Trophoblast cell (in vitro differentiated cells and primary cell): ENCODE measurements at places on chromosomes 6 and 20.

- no peak for DNase-seq
These were observed 101.9 kb downstream of the REV3L start for GRCh38 chr6:111381123-111381522.

GRCh38 chr6:10404799-10405512 lies 9.9 kb downstream of the TFAP2A start:
- no peak for DNase-seq

- no peak for DNase-seq
These were observed 4.6 kb downstream of the POU3F2 start for GRCh38 chr6:98838975-98839374.

- no peak for DNase-seq
These were observed 344.2 kb downstream of the RFPL4B start for GRCh38 chr6:112691289-112691688.

DNA sequence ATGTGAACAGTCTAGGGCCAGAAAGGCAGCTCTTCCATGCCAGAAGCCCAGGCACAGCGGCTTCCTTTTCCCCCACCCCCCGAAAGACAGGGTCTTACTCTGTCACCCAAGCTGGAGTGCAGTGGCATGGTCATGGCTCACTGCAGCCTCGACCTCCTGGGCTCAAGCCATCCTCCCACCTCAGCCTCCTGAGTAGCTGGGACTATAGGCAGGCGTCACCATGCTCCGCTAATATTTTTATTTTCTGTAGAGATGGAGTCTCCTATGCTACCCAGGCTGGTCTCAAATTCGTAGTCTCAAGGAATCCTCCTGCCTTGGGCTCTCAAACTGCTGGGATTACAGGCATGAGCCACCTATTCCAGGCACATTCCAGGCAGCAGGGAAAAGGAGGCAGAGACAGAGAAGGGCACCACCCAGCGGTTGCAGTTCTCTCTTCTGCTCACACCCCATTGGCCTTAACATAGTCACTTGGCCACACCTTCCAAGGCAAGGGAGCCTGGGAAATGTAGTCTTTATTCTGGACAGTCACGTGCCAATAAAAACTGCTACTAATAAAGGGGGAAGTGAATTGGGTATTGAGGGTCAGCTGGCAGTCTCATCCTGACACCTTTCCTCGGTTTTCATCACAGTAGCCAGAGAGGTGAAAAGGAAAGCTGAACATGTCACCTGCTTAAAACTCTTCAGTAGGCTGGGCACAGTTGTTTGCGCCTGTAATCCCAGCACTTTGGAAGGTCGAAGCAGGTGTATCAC lies 205.9 kb downstream of the ZMYND8 start:
- DNase-seq: peak; percentile 84

DNA sequence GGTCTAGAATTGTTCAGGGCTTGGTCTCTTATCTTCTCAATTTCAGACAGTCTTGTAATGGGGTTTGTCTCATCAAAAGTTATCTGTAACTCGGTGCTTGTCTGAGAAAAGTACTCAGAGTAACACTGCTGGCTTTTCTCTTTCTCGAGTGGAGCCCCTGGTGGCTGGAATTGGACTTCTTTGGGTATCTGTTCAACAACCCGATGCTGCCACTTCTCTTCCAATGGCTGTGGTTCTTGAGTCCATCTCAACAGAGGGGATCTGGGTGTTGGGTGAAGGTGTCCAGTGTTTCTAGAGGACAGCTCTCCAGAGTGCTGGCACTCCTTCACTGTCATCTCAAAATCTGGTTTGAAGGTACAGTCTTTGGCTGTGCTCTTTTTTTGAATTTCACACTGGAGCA lies 24.6 kb downstream of the DST start:
- no peak for DNase-seq

GRCh38 chr6:56996401-56996800 lies 41.5 kb downstream of the BEND6 start:
- DNase-seq: no peak

- DNase-seq: peak; percentile 90
These were observed 1.2 kb upstream of the MAFB start for GRCh38 chr20:40689943-40690835.

GRCh38 chr20:40286975-40287531 lies 402.0 kb downstream of the MAFB start:
- DNase-seq: no peak

DNA sequence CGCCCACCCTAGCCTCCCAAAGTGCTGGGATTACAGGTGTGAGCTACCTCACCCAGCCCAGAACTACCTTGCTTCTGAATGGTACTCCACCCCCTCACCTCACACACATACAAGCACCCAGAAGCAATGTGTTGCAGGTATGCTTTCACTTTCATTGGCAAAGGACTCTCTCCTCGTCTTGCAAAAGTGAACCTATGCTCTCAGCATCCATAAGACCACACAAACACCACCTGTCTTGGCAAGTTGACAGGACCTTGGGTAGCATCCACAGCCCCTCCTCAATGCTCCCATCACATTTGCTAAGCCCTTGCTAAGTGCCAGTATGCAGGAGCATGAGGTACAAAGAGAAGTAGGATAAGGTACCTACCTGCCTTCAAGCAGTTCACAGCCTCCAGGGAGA lies 3.7 kb downstream of the KIF13A start:
- no peak for DNase-seq

- no peak for DNase-seq
These were observed 386.9 kb downstream of the CDH26 start for GRCh38 chr20:60345106-60345505.

DNA sequence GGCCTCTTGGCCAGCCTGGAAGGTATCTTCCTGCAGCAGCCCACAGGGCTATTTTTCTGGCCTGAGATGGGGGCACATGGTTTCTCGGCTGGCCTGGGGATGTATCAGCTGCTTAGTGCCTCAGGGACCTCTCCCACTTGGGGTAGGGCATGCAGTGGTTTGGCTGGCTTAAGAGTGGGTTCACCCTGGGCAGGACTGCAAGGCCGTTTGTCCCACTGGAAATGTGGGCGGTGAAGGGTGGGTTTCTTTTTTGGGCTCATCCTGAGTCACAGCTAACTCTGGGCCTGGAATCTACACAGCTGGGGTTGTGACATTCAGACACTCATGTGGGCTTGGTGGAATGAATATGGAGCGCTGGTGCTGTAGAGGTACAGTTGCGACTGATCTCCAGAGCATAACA lies 62.0 kb downstream of the CDH26 start:
- DNase-seq: no peak

- DNase-seq: no peak
These were observed 38.1 kb downstream of the TBPL1 start for GRCh38 chr6:133991096-133991593.

GRCh38 chr6:109008054-109008453 lies 86.6 kb downstream of the SESN1 start:
- no peak for DNase-seq

DNA sequence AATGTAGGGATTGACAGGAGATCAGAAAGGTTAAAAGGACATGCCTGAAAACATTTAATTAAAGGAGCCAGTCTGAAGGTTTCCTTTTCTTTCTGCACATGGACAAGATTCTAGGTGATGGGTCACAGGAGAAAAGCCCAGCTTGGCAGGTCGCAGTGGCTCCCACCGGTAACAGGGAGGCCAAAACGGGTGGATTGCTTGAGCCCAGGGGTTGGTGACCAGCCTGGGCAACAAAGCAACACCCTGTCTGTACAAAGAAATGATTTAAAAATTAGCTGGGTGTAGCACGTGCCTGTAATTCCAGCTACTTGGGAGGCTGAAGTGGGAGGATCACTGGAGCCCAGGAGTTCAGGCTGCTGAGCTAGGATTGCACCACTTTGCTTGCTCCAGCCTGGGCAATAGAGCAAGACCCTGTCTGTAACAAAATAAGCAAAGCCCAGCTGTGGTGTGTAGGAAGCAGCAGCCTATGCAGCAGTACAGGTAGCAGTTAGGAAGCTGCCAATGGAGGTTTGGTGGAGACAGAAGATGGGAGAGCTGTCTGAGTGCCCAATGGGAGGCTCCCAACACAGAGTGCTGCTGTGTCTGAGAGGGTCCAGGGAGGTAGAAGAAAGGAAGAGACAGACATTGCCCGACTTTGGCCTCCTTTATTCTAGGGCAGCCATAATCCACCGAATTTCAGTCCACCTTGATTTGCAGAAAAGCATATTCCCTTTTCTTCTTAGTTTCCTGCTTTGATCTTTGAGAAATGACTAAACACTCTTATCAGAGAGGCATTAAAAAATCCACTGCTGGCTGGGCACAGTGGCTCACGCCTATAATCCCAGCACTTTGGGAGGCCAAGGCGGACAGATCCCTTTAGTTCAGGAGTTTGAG lies 7.1 kb upstream of the AP5S1 start:
- peak; percentile 27 for DNase-seq

GRCh38 chr6:139320081-139320480 lies 28.3 kb upstream of the TXLNB start:
- DNase-seq: no peak

- DNase-seq: peak; percentile 98
These were observed at the start of gene PSMB8 for GRCh38 chr6:32843979-32844838. TSS of gene PSMB8 (minus strand) at chr6:32844047. CDS start at chr6:32843996, 51 bp downstream.

DNA sequence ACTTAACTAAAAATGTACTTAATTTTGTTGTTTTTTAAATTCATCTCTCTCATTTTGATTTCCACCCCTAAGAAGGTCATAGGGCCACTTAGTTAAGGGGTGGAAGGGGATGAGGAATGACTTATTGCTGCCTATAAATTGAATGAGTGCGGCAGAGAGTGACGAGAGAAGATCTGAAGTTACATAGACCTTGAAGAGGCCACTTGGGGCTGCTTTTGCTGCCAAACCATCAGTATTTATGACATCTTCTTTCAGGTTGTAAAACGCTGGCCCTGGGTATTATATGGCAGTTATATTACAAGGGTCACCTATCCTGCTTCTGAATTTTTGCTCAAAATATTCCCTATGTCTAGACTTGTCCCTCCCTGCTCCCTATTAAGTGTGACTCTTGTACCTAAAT lies 119.6 kb upstream of the RIMS1 start:
- no peak for DNase-seq

- DNase-seq: no peak
These were observed 12.7 kb downstream of the TRIM27 start for GRCh38 chr6:28910901-28911690.

DNA sequence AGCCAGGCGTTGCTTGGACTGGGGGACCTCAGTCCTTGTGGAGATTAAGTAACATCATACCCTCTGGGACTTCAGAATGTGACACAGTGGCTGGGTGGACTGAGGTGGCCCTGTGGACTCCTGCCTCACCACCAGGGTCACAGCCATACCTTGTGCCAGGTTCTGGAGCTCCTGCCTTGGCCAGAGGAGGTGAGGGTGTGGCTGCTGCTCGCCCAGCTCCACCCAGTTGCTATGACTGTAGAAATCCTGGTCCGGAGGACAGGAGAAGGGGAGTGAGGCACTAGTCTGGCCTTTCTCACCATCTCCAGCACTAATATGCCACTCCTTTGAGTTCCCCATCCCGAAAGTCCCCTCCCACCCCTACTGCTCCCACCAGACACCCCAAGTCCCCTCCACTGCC lies 1.9 kb downstream of the VWA7 start:
- no peak for DNase-seq

DNA sequence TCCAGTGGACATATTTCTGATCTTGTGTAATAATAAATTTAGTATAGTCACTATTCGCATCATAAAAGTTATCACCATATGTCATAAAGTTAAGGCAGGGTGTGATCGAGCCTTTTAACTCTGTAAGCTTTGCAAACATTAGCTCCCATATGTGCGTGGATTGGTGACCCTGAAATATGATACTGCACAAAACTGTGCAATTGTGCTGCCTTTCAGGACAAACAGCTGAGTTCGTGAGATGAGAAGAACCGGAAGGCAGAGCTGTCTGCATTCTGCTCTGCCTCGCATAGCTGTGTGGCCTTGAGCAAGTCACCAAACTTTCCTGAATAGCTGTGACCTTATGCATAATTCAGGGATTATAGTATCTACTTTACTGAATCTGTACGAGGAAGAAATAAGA lies 3.2 kb upstream of the PLEKHG1 start:
- DNase-seq: no peak

DNA sequence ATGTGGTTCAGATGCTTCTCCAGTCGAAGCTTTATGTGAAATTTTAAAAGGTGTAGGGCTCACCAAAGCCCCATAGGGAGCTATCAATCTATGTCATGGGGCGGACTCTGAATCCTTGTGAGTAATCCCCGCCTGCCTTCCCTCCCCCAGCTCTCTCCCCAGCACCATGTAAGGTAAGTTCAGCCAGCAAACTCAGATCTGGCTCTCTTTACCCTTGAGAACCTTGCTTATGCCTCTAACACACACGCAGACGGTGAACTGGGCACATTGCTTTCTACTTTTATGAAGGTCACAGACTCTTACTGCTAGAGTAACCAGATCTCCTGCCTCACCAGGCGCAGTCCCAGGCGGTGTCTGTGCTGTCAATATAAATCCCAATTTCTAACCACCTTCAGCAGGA lies 82.6 kb upstream of the CNKSR3 start:
- no peak for DNase-seq

GRCh38 chr6:135739288-135739687 lies 112.2 kb upstream of the PDE7B start:
- peak; percentile 3 for DNase-seq

DNA sequence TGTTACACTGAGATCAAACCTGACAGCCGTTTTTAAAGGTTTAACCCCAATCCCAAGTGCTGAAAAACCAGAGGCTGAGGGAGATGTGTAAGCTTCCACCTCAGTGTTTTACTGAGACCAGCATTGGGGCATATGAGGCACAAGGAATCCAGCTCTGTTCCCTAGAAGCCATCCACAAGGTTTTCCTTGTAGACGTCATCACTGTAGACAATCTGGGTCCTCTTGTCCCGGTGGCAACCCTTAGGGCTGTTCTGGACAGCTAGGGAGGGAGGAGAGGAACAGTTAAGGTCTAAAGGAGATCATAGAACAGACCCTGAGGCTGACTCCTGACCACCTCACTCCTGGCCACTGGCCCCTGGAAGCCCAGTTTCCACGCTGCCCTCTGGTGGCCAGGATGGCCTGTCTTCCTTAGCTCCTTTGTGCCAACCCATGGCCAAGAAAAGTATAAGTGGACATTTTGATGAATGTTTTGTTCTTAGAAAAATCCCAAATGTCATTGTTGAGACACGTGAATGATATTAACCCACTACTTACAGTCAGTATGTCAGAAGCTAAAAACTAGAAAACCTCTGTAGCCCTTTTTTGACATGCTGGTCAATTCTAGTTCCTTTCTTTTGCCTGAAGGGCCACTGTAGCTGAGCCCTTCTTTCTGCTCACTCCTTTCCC lies 6.4 kb downstream of the CFB start:
- peak; percentile 60 for DNase-seq

GRCh38 chr6:145963216-145964068 lies 716 bp downstream of the SHPRH start:
- peak; percentile 59 for DNase-seq

- DNase-seq: no peak
These were observed 610.2 kb upstream of the NOX3 start for GRCh38 chr6:156065849-156066248.
